ENCODE measurements at places on chromosomes 16 and 17. TPM values are rescaled to one million over a fixed set of nuclear protein-coding genes. Genes with fewer than 3 reads are reported as not detected.

- no peak for DNase-seq
These were observed 7.2 kb downstream of the SPAG7 start for GRCh38 chr17:4960279-4960922.

DNA sequence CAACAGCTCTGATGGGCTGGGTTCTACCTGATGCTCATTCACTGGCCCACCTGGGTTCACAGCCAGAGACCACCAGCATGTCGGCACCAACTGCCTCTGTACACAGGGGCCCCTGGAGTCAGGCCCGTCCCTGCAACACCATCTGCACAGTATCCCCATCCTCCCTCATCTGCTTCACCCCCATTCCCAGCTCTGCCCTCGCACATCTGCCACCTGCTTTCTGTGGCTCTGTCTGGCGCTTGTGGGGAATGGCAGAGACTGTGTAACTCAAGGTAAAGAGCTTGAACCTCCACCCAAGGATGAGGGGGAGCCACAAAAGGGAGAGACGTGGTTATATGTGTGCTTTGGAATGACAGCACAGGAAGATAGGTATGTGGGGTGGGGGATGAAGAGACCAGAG, 27.2 kb downstream of the SMPD3 start:
- DNase-seq, result no peak

DNA sequence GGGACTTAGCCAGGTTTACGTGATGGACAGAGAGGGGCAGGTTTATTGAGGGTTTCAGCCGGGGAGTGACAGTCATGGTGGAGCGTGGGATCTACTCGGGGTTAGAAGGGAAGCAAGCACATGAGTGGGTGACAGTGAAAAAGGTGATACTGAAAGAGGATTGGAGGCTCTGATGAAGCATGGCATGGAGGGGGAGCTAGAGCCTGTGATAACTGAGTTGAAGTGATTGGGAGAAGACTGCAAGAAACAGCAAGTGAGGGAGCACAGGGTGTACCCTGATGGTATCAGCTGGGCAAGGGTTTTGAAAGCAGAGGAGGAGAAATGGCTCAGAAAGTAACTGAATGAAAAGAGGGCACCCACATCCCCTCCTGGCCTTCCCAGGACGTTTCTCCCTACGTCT, 6.7 kb upstream of the KSR1 start:
- no peak for DNase-seq

GRCh38 chr17:49597928-49598655, 22.4 kb downstream of the NXPH3 start:
- DNase-seq, result no peak

DNA sequence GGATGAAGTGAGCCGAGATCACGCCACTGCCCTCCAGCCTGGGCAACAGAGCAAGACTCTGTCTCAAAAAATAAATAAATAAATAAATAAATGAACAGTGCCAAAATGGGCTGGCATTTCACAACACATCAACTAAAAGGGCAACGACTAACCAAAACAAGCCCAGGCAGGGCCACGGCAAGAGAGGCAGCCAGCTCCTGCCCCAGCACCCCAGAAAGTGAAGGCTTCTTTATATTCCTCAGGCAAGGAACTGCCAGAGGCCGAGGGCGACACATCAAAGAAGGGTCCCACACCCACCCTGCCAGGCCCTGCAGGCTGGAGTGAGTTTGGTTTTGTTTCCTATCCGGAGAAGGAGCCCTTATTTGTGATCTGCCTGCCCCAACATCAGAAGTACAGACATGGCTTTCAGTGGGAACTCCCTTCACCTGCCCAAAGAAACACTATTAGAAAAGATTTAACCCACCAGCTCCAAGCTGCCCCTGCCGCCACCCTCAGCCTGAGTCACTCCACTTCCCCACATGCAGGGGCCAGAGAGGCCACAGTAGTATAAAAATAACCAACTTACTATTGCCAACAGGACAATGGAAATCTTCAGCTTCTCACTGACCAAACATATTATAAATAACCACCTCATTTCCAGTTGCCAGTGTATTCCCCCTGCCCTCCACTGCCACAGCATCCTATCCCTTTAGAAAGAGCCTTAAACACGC, 8.0 kb downstream of the FBXO31 start:
- DNase-seq, result no peak

- DNase-seq, result no peak
These were observed 119.5 kb downstream of the PMP22 start for GRCh38 chr17:15145621-15146020.

DNA sequence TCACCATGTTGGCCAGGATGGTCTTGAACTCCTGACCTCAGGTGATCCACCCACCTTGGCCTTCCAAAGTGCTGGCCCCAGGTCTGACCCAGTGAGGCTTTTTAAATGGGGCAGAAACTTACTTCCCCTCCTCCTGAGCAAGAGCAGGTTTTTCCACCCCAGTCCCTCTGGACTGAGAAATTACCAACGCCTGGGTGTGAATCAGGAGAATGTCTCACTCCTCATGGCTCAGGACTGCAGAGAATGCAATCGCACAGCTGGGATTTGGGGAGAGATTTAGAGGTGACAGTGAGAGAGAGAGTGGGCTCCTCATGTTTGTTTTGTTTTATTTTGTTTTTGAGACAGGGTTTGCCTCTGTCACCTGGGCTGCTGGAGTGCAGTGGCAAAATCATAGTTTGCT, 203.6 kb downstream of the RAB11FIP4 start:
- no peak for DNase-seq

DNA sequence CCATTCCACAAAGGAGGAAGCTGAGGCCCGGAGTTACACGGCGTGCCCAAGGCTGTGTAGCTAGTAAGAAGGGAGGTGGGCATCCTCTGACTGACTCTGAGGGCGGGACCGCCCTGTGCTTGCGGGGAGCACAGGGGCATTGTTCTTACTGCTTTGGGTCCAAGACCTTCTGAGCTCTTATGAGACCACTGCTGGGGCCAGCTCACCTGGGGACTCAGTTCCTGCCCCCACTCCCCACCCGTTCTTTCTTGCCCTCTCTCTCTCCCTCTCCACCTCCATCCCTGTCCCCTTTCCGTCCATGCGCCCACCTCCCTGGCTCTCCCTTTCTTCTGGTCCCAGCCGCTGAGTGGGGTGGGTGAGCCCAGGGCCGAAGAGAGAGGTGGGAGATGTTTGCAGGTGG, 19.6 kb downstream of the CCR7 start:
- DNase-seq, result no peak

DNA sequence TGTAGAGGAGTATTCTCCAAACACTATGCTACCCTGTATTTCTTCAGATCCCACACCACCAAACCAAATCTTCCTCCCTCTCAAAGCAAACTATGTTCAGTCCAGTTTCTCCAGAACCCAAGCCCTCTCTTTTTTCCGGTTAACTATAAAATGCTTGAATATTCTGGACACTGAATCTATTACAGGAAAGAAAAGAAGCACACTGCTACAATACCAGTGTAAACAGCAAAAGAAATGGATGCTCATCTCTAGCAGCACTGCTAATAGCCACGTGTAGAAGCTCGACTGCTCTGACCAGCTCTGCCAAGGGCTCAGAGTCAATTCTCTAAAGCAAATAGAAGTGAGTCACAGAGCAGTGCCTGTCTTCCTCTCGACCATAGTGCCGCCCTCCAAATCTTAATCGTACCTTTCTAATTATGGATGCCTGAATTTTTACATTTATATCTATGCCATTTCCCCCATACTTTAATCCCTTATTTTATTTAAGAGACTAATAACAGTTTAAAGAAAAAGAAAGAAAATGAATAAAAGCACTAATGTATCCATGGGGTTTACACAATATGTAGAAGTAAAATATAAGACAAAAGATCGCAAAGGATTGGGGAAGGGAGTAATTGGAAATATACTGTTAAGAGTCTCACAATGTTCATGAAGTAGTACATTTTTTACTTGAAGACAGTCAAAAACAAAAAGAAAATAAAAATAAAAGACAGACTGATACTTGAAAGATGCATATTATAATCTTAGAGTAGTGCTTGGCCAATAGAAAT, 154.5 kb downstream of the PARN start:
- DNase-seq, result no peak

GRCh38 chr17:12537436-12537835, 128.3 kb upstream of the MYOCD start:
- DNase-seq, result no peak

DNA sequence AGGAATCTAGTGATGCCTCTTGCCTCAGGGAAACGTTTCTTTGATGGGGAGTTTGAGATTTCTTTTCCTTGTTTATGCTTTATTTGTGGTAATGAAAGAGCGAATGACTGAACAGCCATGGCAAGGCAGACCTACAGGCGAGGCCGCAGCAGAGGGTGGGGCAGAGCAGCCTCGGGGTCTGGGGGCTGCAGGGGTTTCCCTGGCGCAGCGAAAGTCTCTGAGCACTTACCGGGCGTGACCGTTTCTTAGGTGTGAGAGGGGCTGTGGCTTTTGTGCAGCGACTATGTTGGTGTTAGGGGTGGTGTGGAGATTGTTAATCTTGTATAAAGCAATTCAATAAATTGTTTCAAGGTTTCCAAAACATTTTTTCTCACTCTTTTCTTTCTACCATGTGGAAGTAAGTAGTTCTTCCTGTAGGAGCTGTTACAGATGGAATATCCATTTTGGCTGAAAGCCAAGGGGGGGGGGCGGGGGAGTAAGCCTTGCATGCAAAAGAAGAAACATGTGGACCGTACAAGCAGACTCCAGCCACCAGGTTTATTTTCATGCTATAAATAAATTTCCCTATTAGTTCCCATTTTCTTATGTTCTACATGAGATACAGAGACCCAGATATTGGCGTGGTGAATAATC, 34.8 kb downstream of the UBN1 start:
- DNase-seq, result no peak

GRCh38 chr16:52439171-52439701, 107.7 kb downstream of the TOX3 start:
- no peak for DNase-seq

DNA sequence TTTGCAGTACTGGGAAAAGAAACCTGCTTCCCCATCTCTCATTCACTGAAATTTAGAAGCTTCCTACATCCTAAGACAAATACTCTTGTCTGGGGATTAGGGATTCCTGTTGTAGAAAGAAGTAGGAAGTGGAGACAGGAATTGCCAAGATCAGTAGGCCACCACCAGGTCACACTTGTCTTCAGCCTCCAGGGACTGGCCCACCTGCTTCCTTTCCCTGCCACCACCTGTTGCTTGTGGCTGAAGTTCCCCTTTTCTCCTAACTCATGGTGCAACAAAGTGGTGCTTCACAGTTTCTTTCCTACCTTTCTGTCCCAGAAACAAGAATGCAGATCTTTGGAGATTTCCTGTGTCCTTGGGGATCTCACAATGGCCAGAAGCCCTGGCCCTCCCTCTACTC, 82.4 kb downstream of the WNT3 start:
- DNase-seq, result no peak

DNA sequence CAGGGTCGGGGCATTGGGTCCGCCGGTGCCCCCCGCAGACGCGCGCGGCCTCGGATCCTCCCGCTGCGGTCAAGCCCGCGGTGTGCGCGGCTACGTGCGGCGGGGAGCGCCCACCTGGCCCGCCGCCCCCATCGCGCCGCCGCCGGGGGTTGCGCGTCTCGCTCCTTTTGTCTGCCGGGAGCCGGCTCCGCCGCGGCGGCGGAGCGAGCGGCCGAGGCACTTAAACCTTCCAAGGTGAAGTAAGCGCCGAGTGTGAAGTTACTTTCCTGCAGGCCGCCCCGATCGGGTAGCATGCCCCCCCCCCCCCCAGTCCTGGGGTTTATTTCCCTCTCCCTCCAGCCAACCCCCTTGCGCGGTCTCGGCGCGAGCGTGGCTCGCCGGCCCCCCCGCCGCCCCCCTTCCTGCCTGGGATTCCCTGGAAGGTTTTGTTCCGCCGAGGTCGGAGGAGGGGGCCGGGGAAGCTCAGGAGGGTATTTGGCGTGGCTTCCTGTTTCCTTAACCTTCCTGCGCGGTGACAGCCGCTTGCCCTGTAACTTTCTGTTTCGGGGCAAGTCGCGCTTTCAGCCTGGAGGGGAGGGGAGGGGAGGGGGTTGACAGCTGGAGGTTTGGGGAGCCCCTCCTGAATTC, 56.6 kb upstream of the GSE1 start:
- no peak for DNase-seq

- DNase-seq, result peak; percentile 10
These were observed 265.9 kb downstream of the SLC39A11 start for GRCh38 chr17:72826602-72827001.

GRCh38 chr16:27230562-27231001, 27.3 kb downstream of the KDM8 start:
- no peak for DNase-seq

- no peak for DNase-seq
These were observed 2.0 kb upstream of the GLIS2 start for GRCh38 chr16:4313563-4314531.

GRB2 gene
- 71.9 TPM for total RNA-seq

KRTAP1-5 gene
- total RNA-seq, result not detected

KRTAP3-2 gene
- not detected for total RNA-seq

DYNLRB2 gene
- total RNA-seq, result not detected

TPSB2 gene
- not detected for total RNA-seq

VAT1L gene
- total RNA-seq, result 0.29 TPM

HSD17B1 gene
- total RNA-seq, result 0.34 TPM

TBKBP1 gene
- total RNA-seq, result 8.3 TPM

CDC42EP4 gene
- 41.9 TPM for total RNA-seq

MT3 gene
- total RNA-seq, result not detected

SRL gene
- not detected for total RNA-seq

ALDH3A1 gene
- not detected for total RNA-seq

CPSF4L gene
- not detected for total RNA-seq

All from kidney epithelial cell (primary cell).